AG08396 (cell line): ENCODE measurements at places on chromosomes 4 and X.

- DNase-seq: no peak
Observed at GRCh38 chrX:27571164-27571563, 19.0 kb upstream of the DCAF8L2 start.

GRCh38 chr4:15234116-15234855 is 193.5 kb upstream of the C1QTNF7 start:
- DNase-seq: peak; percentile 56

GRCh38 chr4:58871509-58871908 is 1761.3 kb upstream of the IGFBP7 start:
- no peak for DNase-seq

DNA sequence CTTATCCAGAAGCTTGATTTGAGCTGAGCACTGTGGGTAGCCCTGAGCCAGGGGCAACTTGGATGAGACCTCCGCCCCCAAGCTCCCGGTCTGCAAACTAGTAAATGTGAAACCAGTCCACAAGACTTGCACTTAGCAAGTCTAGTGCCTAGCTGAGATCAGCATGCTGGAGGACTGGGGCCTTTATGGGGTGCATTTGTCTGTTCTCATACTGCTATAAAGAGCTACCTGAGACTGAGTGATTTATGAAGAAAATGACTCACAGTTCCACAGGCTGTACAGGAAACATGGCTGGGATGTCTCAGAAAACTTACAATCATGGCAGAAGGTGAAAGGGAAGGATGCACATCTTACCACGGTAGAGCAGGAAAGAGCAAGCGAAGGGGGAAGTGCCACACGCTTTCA is 42.1 kb upstream of the HOPX start:
- DNase-seq: no peak

DNA sequence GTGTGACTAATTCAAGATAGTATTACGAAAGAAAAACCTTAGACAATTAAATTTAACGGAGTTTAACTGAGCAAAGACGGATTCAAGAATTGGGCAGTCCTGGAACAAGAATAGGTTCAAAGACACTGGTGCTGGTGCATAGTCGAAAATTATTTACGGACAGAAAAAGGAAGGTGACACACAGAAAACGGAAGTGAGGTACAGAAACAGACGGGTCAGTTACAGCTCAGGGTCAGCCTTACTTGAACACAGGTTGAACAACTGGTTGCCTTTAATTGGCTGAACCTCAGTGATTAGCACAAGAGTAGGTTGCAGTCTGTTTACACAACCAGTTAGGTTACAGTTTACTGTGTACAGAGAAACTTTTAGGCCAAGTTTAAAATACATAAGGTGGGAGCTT is 31.5 kb downstream of the KLHL8 start:
- DNase-seq: no peak
